ENCODE measurements at places on chromosomes 6 and 20.

GRCh38 chr6:148700741-148701311 is 46.0 kb upstream of the UST start:
- peak; percentile 31 for DNase-seq

DNA sequence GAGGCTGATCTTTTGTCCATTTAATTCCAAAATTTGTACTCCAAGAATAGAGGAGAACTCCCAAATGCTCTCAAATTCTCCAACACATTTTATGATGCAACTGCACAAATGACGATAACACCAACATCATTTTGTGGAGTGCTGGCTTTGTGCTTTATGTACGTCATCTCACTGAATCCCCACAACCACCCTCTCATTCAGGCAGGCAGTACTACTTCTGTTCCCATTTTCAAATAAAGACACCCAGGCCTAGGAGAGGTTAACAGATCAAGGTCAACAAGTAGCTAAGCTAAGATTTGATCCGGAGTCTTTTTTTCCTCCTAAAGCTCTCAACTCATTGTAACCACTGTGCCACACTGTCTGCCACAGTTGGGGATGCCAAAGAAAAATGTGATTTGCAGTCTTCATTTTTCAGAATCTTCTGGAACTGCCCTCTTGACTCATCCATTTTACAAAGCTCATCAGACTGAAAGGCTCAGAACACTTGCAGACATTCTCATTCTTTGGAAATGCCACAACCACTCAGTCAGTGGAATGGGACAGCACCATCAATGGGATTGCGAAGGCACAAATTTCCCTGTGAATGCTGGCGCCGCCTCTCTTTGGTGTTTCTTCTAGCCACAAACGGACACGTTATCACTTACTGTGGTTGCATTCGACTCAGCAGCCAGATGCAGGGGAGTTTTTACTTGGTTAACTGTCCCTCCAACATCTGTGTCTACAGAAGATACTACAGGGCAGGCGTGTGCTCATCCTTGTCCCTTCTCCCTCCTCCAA is 184.4 kb downstream of the GJA10 start:
- no peak for DNase-seq

DNA sequence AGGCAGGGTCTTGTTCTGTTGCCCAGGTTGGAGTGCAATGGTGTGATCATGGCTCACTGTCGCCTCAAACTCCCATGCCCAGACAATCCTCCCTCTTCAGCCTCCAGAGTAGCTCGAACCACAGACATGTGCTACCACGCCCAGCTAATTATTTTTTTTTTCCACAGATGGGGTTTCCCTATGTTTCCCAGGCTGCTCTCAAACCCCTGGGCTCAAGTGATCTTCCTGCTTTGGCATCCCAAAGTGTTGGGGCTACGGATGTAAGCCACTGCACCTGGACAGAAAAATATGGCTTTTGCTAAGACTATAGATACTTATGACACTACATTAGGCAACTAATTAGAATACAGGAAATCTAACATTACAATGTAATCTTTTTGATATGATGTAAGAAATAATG is 17.9 kb downstream of the RNF24 start:
- DNase-seq = no peak

GRCh38 chr6:86961455-86962200 is 24.3 kb downstream of the HTR1E start:
- no peak for DNase-seq

DNA sequence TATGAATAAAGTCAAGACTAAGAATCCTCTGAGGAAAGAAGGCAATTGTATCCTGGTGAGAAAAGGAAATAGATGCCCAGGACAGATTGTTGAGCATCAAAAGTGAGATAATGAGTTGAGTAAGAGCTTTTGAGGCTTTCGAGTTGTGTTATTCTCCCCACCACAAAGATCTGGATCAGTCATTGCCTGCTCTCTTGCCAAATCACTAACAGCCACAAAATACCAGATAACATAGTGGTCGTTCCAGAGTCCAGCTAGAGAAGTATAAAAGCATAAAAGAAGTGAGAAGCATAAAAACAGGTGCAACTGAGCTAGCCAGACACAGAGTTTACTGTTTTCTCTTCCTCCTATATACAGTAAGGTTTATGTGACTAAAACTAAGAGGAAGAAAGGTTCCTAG is 4.9 kb downstream of the SPINT4 start:
- no peak for DNase-seq

DNA sequence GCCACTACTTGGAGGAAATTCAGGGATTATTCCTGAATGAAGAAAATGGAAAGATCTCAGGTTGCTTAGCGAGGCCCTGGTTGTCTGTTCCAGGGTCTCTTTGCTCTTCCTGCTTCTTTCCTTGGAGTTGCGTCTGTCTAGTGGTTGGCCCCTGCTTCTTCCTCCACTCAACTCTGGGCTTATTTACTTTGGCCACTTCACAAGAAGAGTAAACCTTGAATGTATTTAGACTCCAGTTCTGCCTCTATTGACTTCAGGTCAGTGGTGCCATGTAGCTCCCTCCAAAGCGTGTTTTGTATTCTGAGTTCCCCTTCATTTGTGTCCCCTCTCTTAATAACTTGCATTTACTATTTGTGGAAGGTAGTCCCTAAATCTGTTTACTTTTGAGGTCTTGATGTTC is 456.5 kb downstream of the UTRN start:
- DNase-seq = no peak

DNA sequence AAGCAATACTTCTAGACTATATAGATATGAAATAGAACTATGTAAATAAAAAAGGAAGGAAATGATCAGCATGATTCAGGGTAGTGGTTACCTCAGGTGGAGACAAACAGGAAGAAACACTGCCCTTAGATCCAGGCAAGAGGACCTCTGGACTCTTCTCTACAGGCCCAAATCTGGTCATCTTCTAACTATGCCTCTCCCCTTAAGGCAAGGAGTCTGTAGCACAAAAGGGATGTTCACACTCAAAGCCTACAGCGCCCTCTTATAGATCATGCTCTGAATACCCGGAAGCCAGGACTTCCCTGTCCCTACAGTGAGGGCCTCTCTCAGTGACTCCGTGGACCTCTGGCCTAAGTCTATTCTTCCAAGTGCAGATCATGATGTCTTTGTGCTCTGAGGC is 30.4 kb upstream of the HIVEP2 start:
- DNase-seq = no peak

GRCh38 chr20:35049776-35050352 is 42.7 kb downstream of the TRPC4AP start:
- DNase-seq = no peak

DNA sequence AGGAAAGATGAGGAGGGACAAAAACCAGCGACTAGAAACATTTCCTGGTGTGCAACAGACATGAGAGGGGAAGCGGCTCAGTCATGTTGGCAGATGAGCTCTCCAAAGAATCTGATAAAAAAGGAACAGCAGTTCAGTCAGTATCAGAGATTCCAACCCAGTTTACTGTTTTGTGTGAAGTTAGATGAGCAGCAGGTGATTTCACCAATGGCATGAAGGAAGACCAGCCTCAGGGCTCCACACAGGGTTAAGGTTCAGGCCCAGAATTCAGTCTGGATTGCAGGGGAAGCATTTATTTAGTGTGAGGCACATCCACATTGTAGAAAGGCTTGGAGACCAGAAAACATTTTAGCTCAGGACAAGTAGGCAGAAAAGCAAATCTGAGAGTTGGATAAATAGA is 317.8 kb downstream of the C6orf118 start:
- no peak for DNase-seq

- no peak for DNase-seq
Observed at GRCh38 chr6:135701426-135701825, 150.1 kb upstream of the PDE7B start.

- no peak for DNase-seq
Observed at GRCh38 chr20:18835466-18836256, 22.1 kb downstream of the SCP2D1 start.

- no peak for DNase-seq
Observed at GRCh38 chr6:44020148-44020547, 107.1 kb downstream of the MRPL14 start.
